ENCODE measurements at places on chromosomes 3 and 15.

- DNase-seq = no peak
Observed at GRCh38 chr3:66000506-66000905, 38.2 kb downstream of the MAGI1 start.

- no peak for DNase-seq
Observed at GRCh38 chr3:112519424-112520001, 20.2 kb upstream of the BTLA start.

DNA sequence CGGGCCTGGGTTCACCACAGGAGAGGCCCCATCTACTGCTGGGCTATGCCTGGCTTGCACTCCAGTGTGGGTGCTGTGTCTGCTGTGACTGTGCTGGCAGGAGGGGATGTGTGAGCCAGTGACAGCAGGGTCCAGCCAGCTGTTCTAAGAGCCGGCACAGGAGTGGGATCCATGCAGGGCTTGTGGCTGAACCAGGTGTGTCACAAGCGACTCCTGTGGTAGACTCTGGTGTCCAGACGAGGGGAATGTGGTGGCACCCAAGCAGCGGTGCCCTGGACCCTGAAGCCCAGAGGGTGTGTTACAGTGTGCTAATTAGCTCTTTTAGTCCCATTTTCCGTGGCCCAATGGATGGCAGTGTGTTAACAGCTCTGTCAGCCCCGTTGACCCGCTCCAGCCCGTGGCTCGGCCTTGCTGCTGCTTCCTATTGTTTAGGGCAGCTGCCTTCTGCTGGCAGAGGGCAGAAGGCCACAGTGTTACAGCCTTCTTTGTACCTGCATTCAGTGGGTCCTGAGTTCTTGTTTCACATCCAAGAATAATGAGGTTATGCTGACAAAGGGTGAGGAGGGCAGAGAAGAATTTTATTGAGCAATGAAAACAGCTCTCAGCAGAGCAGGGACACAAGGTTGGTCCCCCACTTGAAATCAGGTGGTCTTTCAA lies 78.5 kb upstream of the RNU6-1 start:
- DNase-seq = no peak

- no peak for DNase-seq
Observed at GRCh38 chr3:100128565-100128964, 14.3 kb upstream of the FILIP1L start.

DNA sequence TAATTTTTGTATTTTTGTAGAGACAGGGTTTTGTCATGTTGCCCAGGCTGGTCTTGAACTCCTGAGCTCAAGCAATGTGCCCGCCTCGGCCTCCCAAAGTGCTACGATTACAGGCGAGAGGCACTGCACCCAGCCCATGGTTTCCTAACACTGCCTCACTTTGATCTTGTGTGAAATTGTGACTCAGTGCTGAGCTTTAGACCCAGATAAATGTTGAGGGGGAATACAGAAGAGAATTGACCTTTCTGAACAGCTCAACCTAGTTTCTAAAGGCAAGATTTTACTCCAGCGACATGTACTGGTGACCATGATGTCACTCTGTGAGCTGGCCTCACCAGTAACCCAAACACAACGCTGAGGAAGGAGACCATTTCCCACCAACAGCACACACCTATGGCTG lies 73.5 kb downstream of the ATP1B3 start:
- no peak for DNase-seq

GRCh38 chr3:9653565-9654248 lies 4.4 kb downstream of the MTMR14 start:
- DNase-seq = no peak

DNA sequence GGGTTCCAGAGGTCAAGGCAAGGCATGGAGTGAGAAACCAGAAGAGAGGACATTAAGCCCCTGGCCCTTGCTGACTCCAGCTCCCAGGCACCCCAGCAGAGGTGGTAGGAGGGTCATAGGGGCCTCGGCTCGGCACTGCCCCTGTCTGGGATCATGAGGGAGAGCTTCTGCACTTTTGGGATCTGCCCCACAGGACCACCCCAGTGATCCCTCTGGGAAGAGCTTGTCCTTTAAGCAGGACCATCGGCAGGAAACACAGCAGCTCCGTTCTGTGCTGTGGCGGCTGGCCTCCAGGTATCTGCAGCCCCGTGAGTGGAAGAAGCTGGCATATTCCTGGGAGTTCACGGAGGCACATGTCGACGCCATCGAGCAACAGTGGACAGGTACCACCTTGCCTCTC lies 35.5 kb downstream of the ANKDD1A start:
- DNase-seq = no peak

DNA sequence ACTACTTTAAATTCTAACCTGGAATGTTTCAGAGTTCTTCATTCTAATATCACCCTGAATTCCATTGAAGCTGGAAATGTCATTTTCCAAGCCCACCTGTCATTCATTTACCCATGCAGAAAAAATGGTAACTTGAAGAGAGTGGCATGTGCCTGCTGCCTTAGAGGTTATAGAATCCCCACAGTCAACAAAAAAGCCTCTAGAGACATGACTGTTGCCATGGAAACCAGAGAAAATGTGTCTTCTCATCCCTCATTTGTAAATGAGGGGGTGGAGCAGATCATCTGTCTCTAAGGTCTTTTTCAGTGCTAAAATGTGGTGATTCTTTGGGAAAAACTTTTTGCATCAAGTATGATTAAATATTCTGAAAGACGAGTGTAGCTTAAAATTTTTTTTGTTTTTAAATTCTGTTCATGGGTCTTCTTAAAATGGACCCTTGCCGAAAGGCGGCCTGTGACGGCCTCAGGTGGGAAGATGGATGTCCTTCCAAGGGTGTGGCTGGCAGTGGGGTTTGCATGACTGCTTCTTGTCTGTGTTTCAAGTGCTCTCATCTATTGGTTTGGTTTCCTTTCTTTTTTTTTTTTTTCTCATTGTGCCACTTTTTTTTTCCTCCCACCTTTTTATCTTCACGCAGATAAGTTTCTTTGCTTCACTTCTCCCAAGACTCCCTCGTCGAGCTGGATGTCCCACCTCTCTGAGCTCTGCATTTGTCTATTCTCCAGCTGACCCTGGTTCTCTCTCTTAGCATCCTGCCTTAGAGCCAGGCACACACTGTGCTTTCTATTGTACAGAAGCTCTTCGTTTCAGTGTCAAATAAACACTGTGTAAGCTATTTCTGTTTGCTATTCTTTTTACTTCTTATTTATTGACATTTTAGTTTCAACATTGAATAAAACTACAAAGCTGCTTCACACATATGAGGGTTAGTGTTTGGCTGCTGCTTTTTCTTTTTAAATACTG lies 23.0 kb downstream of the TPM1 start:
- DNase-seq = no peak

DNA sequence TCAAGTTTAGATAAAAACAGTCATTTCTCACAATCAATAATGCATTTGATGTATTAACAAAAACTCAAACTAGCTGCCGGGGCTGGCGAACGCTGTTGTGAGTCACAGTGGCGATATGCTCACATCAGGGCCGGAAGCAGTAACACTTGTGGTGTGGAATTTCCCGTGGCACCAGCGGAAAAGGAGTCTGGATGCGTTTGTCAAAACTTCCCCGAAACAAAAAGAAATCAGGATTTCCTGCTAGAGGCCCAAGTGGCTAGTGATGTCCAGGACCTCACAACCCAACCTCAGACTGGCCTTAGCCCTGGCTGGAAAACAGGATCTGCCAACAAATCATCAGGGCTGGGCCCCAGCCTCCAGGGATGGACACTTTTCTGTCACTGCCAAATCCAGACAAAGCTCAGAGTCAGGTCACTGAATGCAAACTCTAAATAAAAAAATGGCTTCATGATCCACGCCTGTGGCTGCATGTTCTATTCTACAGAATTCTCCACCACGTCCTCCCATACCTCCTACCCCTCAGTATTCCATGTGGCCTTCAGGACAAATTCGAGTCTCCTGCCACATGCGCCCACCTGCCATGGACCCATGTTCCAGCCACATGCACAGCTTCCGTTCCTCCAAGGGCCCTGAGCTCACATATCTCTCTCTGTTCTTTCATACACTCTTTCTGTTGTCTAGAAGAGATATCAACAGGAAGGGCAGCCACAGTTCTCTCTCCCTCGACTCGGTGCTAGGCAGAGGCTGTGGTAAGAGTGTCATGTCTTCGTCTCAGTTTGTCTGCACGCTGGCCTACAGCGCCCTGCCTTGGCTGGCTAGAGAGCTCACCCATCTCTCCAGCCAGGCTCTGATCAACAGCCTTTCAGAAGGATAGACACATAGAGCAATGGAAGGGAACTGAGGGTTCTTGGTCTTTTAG lies 35.4 kb downstream of the EHD4 start:
- no peak for DNase-seq
